ENCODE measurements at places on chromosomes 13 and 19.

- no peak for DNase-seq
Measured at GRCh38 chr13:102584434-102584833, 12.4 kb upstream of the TPP2 start.

- no peak for DNase-seq
Measured at GRCh38 chr13:71634602-71635443, 232.2 kb downstream of the DACH1 start.

DNA sequence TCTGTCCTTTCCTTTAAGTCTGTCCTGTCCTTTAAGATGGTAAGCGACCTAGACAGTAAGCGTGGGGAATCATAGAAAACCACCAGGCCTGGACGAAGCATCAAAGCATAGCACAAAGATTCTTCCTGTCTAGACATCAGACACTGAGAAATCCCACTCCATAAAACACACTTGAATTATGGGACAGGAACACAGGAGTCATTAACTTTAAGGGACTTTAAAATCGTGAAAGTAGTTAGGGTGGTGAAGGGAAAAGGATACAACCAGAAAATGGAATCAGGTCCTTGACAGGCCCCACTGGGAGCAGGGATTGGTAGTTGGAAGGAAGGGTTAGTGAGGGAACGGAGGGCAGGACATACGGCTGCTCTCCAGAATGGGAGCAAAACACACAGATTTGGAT is 31.6 kb upstream of the C1QTNF9 start:
- DNase-seq, result no peak

DNA sequence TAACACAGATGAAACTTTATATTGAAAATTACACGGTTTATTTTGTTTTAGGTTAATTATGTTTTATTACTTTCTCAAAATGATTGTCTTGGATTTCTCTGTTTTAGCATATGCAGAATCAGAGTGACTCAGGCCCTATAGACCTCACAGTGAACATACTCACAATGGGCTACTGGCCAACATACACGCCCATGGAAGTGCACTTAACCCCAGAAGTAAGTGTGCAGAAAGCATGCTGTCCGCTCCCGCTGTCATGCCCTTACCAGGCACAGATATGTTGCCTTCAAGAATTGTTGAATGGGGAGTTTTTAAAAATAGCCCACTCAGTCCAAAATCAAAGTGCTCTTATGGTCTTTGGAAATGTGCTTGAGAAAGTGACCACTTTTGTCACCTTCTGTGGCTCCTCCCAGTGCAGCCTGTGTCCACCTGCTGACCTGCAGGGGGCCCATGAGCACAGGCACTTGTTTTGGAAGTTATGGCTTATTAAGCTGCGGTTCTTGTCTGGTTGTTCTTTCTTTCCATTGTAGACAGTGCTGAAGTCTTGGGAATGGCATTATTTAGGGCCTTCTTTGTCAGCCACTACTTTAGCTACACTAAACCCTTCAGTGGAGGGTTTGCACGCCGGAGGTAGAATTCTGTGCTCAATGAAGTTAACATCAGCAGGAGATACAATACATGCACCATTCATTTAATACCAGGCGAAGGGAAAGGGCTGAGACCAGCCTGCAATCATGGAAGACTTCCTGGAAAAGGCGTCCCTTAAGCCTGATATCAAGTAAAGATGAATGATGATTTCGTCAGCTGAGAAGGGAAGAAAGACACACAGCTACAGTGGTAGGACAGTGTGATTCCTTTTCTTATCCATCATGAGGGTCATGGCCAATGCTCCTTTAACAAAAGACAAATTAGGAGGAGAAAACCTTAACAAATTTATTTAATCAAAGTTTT is 36.7 kb downstream of the CUL4A start:
- DNase-seq, result peak; percentile 9

- peak; percentile 25 for DNase-seq
Measured at GRCh38 chr13:98576200-98576945, 534 bp downstream of the STK24 start.

DNA sequence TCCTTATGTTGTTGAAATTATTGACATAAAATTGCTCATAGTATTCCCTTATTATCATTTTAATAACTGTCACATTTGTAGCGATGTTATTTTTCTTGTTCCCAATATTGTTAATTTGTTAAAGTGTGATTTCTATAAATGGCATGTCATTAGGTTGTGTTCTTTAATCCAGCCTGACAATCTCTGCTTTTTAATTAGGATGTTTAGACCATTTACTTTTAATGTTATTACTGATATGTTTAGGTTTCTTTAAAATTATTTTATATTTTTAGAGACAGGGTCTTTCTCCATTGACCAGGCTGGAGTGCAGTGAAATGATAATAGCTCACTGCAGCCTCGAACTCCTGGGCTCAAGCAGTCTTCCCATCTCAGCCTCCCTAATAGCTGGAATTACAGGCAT is 408.5 kb downstream of the DLEU7 start:
- DNase-seq, result no peak

DNA sequence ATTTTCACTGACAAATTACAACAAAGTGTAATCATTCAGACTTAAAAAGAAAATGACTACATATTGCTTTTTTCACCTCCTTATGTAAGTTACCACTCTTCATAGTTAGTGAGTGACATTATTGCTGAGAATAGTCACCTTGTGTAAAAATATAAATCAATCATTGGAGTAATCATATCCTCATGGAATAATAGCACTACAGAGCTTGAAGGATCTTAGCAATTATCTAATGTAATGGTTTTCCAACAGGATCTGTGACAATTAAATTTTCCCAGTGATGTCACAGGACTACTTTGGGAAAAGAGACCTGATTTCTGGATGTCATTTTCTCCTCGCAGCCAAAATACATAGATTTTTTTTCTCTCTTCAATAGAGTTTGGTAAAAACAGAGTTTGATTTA is 833.0 kb upstream of the PCDH9 start:
- DNase-seq, result no peak

- DNase-seq, result no peak
Measured at GRCh38 chr19:53357821-53358581, 7.5 kb upstream of the ZNF525 start.

DNA sequence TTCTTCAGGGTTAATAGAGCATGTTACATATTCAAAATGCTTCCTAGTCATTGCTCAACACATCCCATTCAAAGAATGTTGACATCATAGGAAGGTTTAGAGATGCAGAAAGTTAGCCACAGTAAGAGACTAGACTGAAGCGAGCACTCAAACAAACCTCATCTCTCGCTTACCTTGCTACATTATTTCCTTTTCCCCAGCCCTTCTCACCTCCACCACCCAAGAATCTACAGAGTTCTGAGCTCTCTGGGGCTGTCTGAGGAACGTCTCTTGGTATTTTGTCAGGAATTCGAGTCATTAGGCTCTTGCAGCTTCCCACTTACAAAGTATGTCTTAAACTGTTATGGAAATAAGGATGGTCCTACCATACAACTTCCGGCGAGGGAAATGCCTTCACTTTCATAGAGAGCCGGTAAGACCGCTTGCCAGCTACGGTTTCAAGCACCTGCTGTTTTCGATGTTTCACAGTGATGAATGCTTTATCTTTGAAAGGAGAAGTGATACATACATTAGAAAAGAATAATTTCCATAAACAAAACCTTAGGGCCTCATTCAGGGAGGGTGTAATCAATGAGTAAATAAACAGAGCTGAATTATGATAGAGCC is 65.1 kb downstream of the FLT1 start:
- peak; percentile 11 for DNase-seq

DNA sequence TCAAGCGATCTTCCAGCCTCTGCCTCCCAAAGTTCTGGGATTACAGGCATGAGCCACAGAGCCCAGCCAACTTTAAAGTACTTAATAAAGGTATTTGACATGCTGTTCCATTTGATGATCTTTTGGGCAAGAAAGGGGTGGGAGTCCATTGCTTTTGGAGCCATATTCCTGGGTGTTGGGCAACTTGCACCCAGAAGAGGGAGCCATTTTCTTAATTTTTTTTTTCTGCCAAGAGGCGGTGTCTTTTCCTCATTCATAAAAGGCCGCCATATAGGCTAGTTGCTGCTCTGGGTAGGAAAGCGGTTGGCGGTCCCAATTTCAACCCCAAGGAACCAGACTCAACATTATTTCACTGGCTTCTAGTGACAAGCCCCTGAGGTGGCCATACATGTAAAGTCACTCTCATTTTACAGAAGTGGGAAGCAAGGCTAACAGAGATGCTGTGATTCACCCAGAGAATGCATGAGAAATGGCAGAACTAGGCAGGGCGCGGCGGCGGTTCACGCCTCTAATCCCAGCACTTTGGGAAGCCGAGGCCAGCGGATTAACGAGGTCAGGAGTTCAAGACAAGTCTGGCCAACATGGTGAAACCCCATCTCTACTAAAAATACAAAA is 139.6 kb downstream of the CACNA1A start:
- DNase-seq, result peak; percentile 52

DNA sequence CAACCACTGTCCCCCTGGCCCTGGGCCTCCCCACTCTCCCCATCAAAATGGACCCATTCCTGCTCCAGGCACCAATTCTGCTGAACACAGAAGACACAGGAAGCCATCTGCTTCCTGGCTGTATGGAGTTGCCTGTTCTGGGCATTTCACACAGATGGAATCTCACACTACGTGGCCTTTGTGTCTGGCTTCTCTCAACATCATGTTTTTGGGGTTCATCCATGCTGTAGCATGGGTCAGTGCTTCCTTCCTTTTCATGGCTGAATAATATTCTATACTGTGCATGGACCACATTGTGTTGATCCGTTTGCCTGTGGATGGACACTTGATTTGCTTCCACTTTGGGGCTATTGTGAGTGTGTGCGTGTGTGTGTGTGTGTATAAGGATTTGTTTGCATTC is 15.0 kb upstream of the KLF2 start:
- no peak for DNase-seq

- DNase-seq, result no peak
Measured at GRCh38 chr13:85501616-85502015, 297.6 kb downstream of the SLITRK6 start.

DNA sequence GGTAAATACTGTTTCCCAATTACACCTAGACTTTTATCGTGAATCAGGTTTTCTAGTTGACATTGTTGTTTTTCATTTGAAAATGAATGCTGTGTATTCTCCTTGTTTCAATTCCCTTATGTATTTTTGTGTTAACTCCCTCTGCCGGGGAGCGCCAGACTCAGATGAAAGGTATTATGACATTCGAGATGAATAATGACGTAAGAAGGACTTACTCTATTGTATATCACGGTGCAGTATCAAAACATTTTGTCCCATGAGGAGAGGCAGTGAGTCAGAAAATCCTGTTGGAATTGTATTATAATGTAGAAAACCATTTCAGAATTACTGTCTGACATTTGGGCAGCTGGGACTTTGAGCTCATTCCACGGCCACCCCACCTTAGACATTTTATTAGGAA is 61.6 kb downstream of the LRCH1 start:
- peak; percentile 90 for DNase-seq

- no peak for DNase-seq
Measured at GRCh38 chr13:61144301-61144700, 271.3 kb downstream of the PCDH20 start.

Measured in HCEC 1CT (cell line).